ENCODE measurements at places on chromosomes 11 and 22.

GRCh38 chr11:123227763-123228495 lies 32.9 kb upstream of the CLMP start:
- DNase-seq = no peak

DNA sequence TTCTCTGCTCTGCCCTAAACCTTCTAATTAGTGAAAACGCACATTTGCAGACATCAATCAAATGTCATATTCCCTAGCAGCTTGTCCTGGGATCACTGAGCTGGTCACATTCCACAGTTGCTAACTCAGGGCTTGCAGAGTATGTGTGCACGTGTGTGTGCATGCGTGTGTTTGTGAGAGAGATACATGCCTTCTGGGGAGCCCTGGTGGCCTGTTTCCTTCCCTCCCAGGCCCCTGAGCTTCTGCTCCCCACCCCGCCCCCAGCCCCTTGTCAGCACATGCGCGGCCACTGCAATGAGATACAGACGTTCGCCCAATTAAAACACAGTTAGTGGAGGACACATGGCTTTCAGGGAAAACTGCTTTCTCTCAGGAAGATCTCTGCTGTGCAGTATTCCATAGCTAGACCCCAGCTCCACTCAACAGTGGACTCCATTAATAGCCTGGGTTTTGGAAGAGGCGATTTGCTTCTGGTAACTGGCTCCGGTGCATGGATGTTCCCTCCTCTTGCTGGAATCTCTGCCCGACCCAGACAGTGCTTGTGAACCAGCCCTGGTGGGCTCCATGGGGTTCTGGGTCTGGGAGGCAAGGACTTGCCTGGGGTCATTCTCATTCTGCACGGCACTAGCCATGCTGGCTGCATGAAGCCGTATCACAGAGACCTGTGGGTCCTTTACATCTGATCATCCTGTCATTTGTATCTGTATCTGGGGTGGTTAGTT lies 17.7 kb downstream of the LRP5 start:
- DNase-seq = no peak

GRCh38 chr22:29345932-29346331 lies 30.4 kb upstream of the RASL10A start:
- DNase-seq = no peak

- no peak for DNase-seq
Observed at GRCh38 chr22:44634426-44635321, 67.3 kb upstream of the PRR5 start.

DNA sequence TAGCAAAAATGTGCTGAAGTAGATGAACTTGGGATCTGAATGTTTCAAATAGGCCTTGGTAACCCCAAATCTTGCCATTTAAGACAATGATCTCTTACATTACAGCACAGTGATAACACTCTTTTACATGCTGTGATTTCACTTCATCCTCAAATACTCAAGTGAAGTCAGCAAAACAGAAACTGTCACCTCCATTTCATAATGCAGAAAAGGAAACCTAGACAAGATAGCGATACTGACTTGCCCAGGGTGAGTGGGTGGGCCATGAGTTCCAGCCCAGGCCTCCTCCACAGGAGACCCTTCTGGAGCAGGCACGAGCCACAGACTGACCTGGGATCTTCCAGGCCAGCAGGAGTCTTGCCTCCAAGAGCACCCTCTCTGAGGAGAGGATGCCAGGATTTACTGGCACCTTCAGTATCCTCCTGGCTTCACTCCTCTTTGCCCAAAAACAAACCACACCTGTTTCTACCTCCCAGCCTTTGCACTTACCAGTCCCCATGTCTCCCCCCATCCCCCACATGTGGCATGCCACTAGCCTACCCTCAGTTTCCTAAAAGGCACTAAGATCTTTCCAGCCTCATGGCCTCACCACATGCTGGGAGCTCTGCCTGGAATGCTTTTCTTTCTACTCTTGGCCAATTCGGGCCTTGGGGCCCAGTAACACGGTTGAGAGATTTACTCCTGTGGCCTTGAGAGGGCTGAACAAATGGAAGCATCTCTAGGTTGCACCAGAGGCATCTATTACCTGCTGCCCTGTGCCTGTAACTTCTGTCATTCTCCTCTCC lies 1.9 kb upstream of the DGAT2 start:
- no peak for DNase-seq

GRCh38 chr11:61049063-61049377 lies 53.3 kb upstream of the CD5 start:
- no peak for DNase-seq

DNA sequence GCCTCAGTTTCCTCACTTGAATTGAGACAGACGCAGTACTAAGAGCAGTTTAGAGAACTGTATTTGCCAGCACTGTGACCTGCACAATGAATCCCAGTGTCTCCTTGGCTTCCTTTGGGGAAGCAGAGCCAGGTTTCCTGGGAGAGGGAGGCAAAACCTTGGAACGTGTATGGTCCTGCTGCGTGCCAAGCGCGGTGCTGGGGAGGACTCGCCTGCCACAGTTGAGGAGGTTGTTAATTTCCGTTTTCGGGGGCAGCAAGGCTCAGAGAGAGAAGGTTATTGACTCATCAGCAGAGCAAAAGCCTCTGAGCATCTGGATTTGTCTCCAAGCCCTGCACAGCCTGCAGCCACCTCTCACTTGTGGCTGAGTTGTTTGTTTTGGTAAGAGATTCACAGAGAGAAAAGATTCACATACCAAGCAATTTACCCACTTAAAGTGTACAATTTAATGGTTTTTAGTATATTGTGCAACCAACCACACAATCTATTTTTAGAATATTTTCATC lies 10.8 kb downstream of the SYT12 start:
- DNase-seq = peak; percentile 96

GRCh38 chr11:67583247-67584204 lies at the start of gene GSTP1:
Gene GSTP1 (plus strand): TSS chr11:67583812. CDS start chr11:67583844, 32 bp downstream.
- DNase-seq = peak; percentile 77

- DNase-seq = no peak
Observed at GRCh38 chr11:106305458-106305857, 228.0 kb downstream of the AASDHPPT start.

DNA sequence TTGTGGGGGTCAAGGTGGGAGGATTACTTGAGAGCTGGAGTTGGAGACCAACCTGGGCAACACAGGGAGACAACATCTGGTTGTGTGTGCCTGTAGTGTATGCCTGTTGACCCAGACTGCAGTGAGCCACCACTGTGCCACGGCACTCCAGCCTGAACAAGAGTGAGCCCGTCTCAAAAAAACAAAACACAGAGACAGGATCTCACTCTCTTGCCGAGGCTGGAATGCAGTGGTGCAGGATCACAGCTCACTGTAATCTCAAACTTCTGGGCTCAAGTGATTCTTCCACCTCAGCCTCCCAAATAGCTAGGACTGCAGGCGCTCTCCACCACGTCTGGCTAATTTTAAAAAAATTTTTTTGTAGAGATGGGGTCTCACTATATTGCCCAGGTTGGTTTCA lies 112.5 kb downstream of the SGSM3 start:
- DNase-seq = no peak

- no peak for DNase-seq
Observed at GRCh38 chr11:110022548-110022947, 70.6 kb upstream of the ZC3H12C start.

- DNase-seq = peak; percentile 59
Observed at GRCh38 chr11:46106530-46107407, 14.5 kb downstream of the PHF21A start.

DNA sequence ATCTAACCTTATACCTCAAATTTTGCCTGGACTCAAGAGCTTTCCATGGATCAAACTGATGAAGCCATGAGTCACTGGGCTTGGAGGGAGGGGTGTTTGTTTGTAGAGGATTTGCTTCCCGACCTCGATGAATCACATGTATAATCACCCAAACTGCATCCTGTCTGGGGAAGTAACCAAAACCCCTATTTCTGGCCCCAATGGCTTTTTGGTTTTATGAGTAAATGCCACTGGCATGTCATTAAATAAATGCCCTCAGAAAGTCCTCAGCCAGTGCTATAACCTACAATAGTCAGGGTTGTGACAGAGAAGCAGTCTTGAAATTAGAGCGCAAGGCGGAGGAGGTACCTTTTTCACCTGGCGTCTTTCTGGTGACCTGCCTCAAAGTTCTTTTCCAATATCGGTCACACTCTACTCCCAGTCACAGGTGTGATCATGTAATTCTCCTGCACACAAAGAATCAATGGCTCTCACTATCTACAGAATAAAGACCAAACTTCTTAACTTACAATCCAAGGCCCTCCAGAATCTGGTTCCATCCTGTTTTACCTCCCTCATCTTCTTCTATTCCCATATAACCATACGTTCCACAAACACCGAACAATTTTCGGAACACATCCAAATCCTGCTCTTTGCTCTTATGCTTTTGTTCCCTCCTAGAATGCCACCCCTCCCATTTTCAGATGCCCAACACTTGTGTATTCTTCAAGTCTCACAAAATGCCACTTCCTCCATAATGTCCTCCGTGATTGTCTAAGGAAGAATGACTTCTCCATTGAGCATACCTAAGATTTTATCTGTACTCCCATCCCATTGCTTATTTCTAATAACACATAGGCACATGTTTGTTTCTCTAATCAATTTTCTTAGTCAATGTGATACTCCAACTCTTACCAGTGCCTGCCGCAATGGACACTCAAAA lies 81.3 kb upstream of the BLID start:
- peak; percentile 99 for DNase-seq

DNA sequence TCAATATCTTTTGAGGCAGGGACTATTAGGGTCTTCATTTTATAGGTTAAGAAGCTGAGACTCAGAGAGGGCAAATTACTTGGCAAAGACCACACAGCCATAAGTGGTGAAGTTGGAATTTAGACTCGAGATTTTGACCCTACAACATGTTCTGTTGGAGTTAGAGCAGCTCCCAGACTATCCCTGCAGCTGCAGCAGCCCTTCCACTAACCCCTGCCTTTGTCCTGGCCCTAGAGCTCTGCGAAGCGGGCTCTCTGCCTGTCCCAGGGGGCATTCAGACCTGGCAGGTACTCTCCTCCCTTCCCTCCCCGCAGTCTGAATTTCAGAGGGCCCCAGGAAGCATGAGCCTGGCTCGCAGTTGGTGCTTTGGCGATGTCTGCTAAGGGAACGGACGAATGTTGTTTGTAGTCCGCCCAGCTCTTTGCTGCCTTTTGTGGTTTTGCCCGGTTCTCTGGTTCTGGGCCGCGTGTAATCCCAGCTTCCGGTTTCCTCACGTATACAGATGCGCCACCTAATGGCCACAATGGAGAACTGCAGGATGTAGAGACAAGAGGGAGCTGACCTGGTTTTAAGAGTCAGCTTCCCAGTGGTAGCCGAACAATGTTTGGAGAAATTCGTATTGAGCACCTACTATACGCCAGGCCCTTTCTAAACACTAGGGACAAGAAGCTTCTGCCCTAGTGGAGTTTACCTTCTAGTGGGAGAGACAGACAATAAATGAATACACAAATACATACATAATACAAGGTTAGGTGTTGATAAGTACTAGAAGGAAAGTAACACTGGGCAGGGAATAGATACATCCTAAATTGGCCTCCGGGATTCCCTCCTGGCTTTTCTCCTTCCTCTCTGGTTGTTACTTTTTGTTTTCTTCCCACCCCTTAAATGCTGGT lies 125.2 kb downstream of the ST3GAL4 start:
- peak; percentile 82 for DNase-seq

- no peak for DNase-seq
Observed at GRCh38 chr11:59289356-59290181, 69.1 kb upstream of the OR5AN1 start.

DNA sequence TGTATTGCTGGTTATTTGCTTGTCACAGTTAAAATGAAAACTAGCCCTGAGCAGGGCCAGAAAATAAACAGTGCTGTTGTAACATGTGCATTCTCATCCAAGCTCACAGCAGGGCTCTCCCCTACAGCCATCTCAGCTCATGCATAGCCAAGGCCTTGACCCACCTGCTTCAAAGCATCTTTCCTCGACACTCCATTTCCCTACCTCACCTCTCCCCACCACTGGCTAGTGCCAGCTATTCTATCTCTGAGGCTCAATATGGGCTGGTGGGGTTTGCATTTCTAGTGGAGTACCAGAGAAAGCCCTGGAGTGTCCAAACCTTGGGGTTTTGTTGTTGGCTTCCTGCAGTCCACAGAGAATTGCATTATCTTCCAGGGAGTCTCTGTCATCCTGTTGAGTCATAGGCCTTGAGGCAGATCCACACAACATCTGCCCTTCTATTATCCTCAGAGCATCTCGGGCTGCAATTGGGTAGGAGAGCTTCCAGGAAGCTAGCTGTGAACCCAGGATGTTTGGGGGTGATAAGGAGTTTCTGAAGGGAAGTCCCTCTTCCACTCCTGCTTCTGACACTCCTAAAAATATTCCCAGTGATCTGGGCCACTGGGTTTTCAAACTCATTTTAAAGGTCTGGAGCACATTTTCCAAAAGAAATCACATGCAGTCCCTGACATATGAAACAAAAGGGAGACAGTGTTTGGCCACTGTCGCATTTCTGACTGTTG lies 36.1 kb upstream of the AMOTL1 start:
- peak; percentile 92 for DNase-seq

GRCh38 chr11:44766972-44767278 lies 40.2 kb downstream of the TSPAN18 start:
- DNase-seq = peak; percentile 18

- no peak for DNase-seq
Observed at GRCh38 chr11:102410382-102410784, 42.2 kb downstream of the TMEM123 start.
